ENCODE measurements at places on chromosomes 16 and 17. TPM values are rescaled to one million over a fixed set of nuclear protein-coding genes. Genes with fewer than 3 reads are reported as not detected.

C17orf50 gene
- not detected for total RNA-seq

EPX gene
- total RNA-seq, result not detected

CCL3 gene
- total RNA-seq, result not detected

DNA sequence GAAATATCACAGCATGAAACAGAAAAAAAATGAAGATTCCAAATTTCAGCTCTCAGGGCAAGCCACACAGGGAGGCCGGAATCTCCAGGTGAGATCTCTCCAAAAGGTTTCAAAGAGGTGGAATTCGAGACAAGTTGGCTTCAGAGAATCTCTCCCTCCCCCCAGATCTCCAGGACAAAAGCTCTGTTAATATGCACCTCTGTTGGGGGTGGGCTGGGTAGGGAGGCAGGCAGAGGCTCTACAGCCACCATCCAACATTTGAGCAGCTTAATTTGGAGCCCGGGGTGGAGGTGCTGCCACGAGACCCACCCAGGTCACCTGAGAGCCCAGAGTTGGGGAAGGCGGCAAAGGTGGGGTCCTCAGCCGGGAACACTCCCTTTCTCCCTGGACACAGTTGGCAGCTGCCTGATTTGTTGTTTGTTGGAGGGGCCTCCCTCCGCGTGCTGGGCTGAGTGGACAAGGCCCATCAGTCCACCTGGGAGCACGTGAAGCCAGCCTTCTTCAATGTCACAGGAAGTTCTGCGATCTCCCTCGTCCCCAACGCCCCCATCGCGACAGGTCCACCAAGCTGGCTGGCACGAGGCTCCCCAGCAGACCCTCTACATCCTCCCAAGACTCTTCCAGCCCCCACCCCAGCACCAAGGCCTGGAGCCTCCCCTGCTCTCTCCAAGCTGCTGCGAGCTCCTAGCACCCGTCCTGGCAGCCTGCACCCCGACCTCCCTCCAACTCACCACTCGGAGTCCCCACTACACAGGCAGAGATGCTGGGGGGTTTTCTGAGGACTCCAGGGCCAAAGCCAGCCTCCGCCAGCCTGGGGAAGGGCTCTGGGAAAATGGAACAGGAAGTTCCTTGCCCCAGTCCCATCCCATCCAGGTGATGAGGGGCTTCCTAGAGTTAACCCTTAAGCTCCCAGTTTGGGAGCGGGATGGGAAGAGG is at the start of gene ZSCAN10:
Gene ZSCAN10 (minus strand): TSS at position 836 of the 936 bp plus-strand sequence. CDS start 6,357 bp downstream, outside the sequence.
- DNase-seq, result no peak

GRCh38 chr17:43405861-43406260 is 7.1 kb downstream of the ARL4D start:
- no peak for DNase-seq

All from lung microvascular endothelial cell (primary cell).